ENCODE measurements at places on chromosomes 3 and 15.

GRCh38 chr3:33658621-33658990 is 59.4 kb downstream of the CLASP2 start:
- no peak for DNase-seq

- DNase-seq: no peak
Observed at GRCh38 chr15:39746176-39746575, 36.5 kb downstream of the FSIP1 start.

GRCh38 chr15:77251662-77252061 is 168.2 kb downstream of the PEAK1 start:
- no peak for DNase-seq

GRCh38 chr3:104437891-104438290 is 928.8 kb upstream of the ALCAM start:
- peak; percentile 85 for DNase-seq

DNA sequence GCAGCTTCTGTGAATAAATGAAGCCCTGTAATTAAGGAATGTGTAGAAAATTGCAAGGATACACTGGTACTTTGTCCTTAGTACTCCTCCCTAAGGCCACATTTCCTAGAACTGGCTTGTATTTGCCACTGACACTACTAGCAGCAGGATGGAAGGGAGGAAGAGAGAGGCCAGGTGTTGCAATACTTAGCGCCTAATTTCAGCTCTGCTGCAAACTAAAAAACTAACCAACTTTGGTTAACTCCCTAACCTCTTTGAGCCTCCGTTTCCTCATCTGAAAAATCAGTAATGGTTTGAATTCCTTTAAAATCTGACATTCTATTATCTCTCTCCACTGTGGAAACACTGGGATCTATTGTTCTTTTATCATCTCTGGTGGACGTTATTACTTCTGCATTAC is 257.0 kb downstream of the SV2B start:
- no peak for DNase-seq

DNA sequence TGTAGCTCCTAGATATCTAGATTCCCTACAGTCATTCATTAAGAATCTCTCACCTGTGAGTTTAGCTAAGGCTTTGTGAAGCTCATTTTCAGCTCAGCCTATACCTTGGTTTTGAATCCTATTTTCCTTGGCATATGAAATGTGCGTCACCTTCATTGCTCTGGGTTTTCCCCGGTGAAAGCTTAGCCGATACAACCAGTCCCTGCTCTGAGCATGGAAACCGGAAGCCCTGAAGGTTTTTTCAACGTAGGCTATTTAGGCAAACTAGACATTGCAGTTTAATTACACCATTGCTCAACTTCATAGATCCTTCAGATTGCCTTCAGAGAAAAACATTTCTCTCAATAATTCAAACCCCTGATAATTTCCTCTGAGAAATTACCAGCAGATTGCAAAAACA is 206.8 kb upstream of the TPRG1 start:
- no peak for DNase-seq

DNA sequence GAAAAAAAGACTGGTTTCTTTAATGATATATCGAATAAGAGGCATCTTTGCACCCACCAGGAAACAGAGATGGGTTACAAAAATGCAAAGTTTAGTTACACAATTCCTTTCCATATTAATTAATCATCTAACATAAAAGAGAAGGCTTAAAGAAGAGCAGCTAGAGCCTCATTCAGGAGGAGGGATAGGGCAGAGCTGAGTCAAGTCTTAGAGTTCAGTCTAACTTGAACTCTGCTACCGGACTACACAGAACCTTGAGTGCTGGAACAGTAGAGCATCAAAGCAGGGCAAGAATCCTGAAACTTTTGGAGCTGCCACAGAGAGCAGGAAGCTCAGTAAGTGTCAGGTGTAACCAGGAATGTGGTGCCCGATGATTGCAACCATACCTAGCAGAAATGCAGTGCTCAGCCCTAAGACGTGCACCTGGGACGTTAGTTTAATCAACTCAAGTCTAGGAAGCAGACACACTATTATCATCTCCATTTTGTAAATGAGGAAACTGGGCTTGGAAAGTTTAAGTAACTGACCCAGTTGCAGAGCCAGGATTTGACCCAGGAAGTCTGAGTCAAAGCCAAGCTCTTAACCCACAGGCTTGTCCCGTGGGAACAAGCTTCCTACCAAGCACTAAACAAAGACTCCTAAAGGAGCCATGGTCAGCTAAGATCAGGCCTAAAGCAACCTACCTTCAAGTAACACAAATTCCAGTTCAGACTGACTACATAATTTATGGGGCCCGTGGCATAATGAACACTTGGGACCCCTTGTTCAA is 187.4 kb downstream of the FOXP1 start:
- DNase-seq: no peak

DNA sequence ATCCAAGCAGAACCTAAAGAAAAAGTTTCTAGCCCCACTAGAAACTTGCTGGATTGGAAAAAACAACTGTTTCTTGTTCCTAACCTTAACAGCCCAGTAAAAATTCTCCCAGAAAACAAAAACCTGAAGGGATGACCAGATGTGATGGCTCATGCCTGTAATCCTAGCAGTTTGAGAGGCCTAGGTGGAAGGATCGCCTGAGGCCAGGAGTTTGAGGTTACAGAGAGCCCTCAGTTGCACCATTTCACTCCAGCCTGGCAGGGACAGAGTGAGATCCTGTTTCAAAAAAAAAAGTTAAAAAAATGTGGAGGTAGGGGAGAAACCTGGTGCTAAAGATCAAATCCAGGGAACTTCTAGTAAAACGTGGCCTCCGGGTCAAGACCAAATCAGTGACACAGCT is 38.6 kb upstream of the RAF1 start:
- DNase-seq: no peak

DNA sequence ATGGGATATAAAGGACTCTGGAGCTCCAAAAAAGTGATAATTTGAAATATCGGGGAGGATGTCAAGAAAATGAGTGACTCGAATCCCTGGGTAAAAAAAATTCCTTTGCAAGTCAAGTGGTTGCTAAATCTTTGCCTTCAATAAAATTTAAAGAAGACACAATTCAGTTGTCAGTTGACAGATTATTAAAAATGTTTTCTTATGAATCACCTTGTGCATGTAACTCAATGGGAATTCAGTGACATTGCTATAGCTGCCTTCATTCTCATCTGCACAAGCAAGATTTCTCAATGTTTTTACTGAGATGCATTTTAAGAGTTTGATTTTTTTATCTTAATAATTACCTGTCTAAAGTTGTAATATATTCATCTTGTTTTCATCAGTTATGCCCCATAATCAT is 264.0 kb upstream of the IL12A start:
- DNase-seq: no peak

DNA sequence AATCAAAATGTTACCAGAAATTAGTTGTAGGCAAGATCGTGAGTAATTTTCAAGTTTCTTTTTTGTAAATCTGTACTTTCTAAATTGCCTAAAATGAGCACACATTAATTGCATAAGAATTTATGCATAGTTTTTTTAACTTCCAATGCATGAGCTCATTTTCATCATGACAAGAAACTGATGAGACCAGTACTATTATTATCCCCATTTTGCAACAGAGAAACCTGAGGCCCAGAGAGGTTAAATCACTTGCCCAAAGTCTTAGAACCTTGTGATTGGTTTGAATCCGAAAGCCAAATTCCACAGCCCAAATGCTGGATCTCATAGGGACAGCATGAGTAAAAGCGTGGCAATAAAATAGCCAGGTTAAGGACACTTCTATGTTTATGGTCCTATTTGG is 274.7 kb downstream of the ERC2 start:
- no peak for DNase-seq

DNA sequence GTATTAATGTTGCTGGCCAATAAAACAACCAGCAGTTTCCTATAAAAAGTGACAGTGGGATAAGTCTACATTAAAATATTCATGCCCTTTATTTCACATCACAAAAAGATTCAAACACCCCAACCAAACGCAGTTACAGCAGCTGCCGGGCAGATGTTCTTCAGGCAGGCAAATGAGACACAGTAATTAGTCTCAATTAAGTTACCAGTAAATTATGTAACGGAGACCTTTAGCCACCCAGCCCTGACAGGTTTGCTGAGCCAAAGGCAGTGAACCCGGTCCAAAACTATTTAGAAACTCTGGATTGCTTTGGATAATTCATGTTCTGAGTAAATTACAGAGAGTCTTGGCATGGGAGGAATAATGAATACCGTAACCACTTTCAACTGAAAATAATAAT is 289.2 kb upstream of the LYSMD4 start:
- no peak for DNase-seq

DNA sequence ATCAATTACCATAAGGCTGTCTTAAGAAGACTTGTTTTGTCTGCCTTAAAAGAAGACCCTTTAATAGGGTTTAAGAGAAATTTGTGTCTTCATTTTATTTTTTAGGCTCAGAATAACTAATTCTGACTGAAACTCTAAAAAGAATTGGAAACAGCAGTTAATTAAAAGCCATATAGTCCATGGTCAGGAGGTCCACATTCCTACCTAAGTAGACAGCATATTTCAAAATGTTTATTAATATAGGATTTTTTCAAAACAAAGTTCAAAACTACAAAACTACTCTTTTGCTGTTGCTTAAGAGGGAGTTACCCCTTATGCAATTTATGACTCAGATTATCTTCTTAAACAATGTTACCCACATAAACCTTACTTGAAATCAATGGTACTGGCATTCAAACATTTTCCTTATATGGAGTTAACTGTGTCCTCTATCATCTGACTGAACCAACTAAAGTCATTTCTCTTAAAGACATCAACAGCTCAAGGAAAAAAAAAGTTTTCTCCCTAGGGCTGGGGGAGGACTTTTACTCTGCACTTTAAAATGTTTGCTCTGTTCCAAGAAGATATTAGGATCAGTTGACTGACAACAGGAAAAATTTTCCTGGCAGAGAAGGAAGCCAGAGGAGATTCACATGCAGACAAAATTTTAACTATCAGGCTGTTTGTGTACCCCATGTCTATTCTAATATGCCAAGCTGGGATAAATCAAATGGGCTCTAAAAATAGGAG is 56.8 kb upstream of the NANOGP8 start:
- DNase-seq: no peak

DNA sequence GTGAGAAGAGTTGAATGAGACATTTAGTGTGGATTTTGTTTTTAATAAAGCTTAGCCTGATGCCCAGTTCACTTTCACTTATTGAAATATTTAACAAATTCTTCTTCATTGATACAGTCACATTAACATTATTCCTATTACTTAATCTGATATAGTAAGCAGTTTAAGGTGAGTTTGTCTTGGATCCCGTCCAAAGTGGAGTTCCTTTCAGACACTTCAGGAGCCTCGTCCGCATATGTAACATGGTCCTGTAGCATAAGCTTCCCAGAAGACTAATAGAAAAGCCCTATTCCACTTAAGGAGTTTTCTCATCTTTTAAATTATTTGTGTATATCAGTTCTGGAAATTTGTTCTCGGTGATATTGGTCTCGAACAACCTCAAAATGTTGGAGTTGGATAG is 39.7 kb upstream of the MLF1 start:
- peak; percentile 18 for DNase-seq

DNA sequence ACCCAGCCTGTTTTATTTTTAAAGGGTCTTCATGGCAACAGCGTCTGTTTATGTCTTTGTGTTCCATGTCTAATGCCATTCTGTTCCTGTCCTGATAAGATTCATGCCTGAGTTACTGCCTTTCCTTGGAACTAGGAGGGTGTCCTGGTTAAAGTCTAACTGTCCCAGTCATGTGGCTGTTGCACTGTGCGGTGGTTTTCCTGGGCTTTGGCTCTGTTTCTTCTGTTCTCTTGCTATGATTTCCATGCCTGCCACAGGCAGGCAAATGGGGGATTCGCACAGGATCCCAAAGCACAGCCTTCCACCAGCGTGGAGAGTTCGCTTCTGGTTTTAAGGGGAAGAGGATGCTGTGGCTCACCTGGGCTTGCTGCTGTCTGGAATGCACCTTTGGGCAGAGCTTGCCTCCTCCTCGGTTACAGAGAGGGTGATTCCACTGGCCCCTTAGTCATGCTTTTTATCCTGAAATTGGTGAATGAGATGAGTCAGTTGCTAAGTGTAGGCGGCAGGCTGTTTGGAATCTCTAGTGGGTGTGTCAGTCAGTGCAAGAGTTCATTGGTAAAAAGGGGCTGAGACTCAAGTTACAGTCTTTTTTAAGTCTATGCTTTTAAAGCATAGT is 86.8 kb downstream of the CCK start:
- DNase-seq: no peak

DNA sequence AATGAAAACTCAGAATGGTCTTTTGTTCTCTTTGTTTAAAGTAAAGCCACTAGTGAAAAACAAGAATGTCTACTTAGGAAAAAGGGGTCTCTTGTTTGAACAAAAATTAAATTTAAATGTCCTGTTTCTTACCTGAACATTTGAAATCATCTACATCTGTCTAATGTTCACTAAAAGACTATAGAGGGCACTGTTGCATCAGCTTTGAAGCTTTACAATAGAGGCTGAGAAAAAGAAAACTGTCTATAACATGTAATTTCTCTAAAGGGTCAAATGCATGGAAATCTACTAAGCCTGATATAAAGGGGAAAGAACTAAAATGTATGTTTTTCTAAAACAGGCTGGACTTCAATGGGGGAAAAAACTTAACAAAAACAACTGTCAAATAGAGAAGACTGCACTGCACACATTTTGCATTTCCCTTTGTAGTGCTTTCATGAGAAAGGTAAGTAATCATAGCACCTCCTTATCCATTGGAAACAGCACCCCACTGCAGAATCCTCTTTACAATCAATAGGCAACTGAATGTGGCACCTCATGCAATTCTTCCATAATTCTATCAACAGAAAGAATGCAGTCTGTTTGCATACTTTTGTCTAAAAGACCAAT is 26.3 kb downstream of the DPH6 start:
- peak; percentile 55 for DNase-seq

DNA sequence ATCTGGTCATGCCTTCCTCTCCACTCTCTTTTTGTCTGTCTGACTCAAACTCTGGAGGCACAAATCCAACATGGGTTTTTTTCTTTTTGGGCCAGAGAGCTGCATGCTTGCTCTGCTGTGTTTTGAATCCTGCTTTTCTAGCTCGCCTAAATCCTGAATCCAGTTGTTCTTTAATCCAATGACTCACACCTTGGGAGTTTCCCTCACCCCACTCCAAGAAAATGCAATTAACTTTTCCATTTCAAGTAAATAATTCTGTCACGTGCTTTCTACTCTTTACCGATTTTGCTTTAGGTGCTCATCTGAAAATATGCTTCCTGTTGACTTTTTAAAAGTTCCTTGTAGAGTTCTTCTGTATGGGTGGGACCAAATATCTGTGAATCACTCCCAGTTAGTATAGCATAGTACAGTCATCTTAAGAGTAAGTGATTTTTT is 47.6 kb downstream of the SLMAP start:
- no peak for DNase-seq

DNA sequence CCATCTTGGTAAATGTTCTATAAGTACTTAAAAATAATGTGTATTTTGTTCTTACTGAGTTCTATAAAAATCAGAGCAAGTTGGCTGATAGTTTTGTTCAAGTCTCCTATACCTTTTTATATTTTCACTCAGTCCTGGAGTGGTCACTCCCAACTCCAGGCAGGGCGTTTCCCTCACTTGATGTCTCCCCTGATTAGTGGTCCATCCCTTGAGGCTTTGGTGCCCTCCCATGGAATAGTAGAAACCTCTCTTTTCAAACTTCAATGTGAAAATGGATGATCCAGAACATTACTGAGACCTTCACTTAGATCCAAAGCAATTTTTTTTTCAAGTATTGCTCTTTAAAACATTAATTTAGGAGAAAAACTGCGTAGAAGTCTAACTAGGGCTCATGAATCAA is 25.0 kb upstream of the SCN10A start:
- DNase-seq: no peak
